Right renal cortex interstitium (tissue), 3 donors: ENCODE measurements at places on chromosomes 11 and 22.

DNA sequence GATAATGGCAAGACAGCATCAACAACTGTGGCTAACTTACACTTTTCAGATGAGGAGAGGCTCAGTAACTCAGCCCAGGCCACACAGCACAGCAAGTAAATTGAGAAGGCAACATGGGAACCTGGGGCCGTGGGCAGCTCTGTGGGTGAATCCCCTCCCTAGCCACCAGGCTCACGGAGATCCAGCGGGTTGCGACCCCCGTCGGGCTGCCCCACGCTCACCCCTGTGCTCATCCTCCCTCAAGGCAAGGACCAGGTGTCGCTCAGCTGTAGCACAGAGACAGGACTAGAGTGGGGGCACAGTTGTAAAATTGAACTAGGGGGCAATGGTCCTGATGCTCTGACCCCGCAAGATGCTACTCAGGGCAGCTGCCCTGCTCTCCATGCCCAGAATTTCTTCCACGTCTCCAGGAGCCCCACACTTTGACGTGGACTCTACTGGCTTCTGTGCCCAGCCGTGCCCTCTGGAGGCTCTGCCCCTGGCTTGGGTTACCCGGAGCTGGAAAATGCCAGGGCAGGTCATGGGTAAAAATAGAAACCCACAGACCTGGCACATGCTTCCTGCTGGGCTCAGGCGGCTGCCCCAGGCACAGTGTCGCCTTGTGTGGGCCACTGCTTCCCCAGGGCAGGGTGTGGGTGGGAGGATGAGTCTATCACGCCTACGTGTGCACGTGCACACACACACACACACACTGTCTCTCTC, 9.0 kb downstream of the TUBA8 start:
- no peak for DNase-seq

DNA sequence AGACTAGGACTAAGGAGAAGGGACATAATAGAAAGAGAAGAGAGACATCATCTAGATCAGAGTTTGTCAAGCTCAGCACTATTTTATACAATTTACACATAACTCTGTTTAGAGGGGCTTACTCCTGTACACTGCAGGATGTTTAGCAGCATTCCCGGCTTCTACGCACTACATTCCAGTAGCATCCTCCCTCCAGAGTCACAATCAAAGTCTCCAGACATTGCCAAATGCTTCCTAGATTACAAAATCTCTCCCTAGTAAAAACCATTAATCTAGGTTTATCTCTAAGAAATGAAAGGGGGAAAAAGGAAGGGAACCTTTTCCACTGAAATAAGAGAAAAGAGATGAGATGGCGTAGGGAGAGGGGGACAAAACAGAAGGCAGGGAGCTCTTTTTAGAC, 4.0 kb downstream of the USP28 start:
- no peak for DNase-seq

DNA sequence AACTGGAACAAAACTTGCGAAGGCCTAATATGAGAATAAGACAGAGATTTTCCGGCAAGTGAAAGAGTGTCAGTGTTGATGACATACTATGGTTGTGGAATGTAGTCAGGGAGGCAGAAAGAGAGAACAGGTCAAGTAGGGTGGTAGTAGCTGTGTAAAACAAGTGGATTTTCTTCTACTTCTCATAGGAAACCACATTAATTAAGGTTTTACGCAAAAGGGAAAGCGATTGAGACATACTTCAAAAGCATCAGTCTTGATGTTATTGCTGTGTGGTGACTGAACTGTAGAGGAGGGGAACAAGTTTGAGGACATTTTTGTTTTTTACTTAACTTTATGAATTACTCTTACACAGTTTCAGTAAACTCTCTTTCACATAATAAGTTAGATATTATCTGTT, 186.0 kb upstream of the CNTN5 start:
- no peak for DNase-seq

GRCh38 chr11:13291361-13291760, 13.8 kb downstream of the BMAL1 start:
- DNase-seq, result no peak

- DNase-seq, result no peak
Observed at GRCh38 chr22:26043031-26043430, 126.2 kb upstream of the SEZ6L start.
